ENCODE measurements at places on chromosomes 2 and 18.

GRCh38 chr2:8598295-8599165 is 83.3 kb upstream of the ID2 start:
- no peak for DNase-seq

GRCh38 chr2:231682603-231683291 is 25.6 kb upstream of the PTMA start:
- DNase-seq = no peak

GRCh38 chr2:230976671-230977171 is 19.2 kb upstream of the SPATA3 start:
- DNase-seq = no peak

DNA sequence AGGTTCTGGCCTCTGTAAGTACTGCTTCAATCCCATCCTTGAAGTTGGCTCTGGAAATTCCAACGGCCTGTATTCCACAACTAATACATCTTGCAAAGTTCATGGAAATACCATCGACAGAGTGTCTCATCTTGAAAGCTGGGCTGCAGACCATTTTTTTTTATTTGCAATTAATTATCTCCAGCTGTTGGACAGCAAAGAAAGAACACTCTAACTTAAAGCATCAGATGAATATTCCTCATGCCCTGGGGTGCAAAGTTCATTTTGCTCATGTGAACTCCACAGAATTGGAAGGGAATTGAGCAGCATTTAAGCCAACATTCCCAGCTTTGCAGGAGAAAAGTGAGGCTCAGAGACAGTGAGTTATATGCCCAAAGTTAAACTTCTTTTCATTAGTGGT is 96.5 kb upstream of the PIEZO2 start:
- no peak for DNase-seq

DNA sequence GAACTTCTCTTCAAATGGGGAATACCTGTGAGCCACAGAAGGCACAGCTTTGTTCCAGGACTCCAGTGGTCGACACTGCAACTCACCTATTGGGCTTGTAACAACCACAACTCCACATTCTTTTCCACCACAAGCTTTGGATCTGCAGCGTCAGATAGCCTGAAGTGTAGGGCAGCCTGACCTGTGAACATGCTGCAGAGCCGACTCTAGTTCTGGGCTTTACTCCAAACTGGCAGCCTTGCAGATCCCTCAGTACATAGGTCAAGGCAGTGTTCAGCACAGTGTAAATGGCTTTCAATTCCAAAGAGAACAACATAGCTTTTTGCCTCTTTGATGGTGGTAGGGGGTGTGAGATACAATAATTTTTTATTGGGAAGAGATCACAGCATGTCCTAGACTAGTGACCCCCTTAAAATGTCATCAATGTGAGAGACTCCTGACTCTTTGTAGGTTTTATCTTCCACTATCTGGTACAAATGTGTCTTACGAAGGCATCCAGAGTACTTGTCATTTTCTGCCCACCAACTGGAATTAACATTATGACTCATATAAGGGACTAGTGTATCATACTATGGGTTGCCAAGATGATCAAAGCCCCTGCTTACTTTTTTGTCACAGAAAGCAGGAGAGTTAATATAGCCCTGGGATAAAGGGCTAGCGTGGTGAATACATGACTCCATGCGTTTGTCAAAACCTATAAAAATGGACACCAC is 149.8 kb downstream of the COPS8 start:
- DNase-seq = no peak

DNA sequence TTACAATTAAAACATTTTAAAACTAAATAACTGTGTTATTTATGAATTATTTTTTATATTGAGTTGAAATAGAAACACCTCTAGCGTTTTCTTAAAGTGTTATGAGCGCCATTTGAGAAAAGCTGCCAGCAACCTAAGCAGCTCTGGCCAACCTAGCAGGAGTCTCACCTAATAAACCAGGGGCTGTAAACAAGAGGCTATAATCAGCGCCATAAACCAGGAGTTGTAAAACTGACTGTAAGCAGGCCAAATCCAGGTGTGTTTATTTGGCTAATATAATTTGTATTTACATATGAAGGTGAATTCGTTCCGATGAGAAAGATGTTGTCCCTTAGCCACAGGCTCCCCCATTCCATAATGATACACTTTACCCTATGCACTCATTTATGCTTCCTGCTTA is 34.7 kb downstream of the LRRTM1 start:
- no peak for DNase-seq

DNA sequence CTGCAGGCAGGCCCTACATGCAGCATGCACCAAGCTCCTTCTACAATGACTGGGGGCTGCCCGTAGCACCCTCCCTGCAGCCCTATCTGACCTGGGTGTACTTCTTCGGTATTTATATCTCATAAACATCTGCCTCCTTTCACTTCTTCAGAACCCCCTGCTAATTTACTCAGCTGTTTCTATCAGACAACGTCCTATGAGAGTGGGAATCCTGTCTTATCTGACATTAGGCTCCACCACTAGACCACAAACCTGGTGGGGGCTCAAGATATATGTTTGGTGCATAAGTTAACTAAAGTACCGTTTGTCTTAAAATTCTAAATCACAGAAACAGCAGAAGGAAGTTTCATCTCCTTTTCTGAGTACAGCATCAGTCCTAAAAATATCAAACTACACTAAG is 10.6 kb downstream of the HSBP1L1 start:
- no peak for DNase-seq

DNA sequence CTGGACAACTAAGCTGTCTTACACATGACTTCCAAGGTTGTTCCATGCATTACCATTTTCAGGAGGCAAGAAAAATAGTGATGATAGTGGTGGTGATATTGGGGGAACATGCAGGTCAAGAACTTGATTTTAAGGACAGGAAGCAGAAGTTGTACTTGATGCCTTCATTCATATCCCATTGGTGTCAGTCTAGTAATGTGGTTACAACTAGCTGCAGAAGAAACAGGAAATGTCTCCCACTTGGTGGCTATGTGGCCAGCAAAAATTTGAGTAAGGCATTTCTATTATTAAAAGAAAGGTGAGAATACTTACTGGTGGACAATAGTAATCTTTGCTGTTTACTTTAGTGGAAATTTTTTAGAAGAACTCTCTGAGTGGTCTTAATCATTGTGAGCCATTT is 103.4 kb downstream of the ALMS1 start:
- no peak for DNase-seq

DNA sequence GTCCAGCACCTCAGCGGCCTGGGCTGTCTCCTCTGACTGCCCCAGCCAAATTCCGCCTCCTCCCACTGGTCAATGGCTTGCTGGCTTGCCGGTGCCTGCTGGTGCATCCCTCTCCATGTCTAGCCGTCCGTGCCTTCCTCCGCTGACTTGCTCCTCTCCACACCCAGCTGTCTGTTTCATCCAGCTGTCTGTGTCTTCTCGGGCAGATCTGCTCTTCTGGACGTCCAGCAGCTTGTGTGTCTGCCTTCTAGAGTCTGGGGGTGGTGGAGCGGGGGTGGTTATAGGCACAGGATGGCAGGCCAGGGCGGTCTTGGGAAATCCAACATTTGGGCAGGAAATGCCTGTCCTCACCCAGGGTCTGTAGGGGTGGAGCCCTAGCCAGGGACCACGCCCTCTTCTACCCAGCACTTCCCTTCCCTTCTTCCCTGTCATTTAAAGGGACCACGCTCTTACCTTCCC is 369.2 kb downstream of the GALNT13 start:
- DNase-seq = no peak

DNA sequence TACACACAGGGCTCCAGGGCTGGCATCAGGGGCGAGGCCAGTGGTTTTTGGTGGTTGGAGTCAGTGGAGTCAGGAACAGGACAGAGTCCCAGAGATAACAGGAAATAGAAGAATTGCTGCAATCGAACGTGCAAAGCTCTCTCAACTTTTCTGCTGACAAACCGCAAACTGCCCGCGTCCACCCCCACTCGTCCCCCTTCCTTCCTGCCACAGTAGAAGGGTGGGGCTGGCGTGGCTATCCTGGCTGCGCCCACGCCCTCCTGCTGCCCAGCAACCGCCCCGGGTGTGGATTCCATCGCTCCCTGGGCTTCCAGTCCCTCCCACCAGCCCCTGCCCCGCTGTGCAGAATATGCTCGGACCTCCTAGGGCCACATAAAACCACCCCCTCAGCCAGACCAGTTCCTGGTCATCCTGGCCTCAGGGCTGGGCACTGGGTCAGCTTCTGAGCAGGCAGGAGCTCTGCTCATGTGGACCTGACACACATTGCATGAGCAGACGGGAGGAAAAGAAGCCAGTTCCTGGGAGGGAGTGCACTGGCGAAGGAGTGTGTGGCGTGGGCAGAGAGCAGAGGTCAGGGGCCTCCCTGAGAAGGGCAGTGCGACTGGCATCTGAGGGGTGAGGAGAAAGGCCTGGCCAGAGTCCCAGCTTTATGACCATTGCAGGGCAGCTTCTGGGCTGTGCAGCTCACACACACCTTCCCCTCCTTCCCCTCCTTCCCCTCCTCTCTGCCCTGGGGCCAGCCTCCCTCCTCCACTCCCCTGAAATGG is 85.4 kb upstream of the ATG16L1 start:
- peak; percentile 72 for DNase-seq

GRCh38 chr2:145184741-145185651 is 665.1 kb upstream of the ZEB2 start:
- DNase-seq = no peak

DNA sequence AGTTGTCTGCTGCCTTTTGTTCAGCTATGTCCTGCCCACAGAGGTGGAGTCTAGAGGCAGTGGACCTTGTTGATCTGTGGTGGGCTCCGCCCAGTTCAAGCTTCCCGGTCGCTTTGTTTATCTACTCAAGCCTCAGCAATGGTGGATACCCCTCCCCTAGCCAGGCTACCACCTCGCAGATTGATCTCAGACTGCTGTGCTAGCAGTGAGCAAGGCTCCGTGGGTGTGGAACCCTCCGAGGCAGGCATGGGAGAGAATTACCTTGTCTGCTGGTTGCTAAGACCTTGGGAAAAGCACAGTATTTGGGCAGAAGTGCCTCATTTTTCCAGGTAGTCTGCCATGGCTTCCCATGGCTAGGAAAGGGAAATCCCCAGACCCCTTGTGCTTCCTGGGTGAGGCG is 146.0 kb downstream of the KCNJ3 start:
- no peak for DNase-seq

GRCh38 chr18:50428531-50429206 is 53.8 kb downstream of the SKA1 start:
- no peak for DNase-seq

DNA sequence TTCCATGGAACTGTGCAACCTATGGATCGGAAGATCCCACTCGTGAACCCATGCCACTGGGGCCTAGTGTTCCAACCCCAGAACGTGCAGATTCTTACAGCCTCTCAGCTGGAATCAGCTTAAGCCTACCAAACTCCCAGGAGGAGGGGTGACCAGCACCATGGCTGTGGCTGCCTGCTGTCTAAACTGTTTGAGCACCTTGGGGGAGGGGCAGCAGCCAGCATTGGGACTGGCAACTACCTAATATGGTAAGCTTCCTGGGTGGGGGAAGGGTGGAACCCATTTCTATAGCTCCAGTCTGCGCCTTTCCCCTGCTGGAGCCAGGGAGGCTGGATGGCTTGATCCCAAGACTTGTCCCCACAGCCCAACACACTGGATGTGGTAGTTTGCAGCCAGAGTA is 10.7 kb upstream of the POLE4 start:
- DNase-seq = no peak

DNA sequence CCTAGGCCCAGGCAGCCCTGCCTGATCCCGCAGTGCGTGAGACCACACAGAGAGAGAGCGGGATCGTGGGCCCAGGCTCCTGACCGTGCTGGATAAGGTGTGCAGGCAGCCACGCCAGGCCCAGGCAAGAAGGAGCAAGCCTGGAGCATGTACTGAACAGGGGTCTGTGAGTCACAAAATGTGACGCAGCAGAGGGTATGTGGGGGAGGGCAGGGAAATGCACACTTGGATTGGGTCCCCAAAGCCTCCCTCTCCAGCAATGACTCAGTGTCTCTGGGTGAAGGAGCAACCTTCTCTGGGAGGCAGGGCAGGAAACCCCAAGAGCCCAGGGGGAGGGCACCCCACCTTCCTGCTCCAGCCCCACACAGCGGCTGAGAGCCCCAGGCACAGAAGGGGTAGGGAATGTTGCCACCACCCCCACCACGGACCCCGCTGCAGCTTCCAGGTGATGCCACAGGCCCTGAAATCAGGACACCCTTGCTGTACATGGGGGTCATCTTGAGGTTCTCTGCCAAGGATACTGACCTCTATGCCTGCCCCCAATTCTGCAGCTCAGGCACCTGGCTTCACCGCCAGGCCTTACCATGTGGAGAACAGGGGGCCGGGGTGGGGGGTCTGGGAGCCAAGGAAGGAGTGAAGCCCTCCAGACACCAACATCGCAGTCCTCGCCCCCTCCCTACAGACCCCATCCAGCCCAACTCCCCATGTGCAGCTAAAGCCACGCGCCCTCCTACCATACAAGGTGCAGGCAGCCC is 1.3 kb upstream of the GPC1 start:
- no peak for DNase-seq

GRCh38 chr2:198641161-198641560 is 816.6 kb downstream of the SATB2 start:
- DNase-seq = no peak

- no peak for DNase-seq
These were observed 83.6 kb downstream of the ACVR1 start for GRCh38 chr2:157792335-157793052.

DNA sequence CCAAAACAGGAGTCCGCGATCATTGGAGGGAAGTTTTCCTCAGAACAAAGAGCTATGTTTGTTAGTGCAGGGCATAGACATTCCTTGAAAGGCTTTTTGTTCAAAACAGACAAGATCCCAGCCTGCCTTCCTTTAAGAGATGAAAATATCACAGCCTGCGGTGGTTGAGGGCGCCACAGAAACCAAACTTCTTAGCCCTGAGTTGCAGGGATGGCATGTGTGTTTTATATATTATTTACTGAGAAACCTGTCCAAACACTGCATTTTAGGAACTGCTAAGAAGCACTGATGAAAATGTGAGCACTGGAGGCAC is 57.5 kb upstream of the TMEM178A start:
- DNase-seq = no peak

DNA sequence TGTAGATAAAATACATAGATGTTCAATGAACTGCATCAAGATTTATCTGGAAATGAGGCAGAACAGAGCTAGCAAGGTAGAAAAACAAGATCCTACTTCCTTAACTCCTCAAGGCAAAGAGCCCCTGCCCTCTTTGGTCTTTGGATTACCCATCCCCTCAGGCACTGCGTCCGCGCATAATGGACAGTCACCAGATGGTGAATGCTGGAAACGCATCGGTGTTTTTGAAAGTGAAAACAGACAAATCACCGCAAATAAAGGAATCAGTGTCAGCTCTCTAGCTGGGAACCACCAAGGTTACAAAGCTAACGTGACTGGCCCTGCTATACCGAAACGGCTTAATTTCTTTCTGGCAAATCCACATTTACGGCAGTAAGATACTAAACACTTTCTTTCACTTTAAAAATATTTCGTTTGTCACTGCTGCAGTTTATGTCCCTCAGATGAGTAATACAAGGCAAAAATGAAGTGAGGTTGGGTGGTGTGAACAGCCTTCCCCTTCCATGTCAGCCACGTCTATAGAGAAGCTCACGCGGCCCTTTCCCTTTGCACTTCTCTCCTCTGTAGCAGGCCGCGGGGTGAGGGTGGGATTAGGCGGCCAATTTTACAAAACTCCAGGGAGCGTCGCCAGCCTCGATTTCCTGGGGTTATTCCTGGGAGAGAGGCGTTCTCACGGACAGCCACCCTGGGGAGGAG is 627 bp upstream of the GALR1 start:
- DNase-seq = no peak

- DNase-seq = no peak
These were observed 207.5 kb upstream of the FBXO11 start for GRCh38 chr2:48113767-48114166.

- DNase-seq = no peak
These were observed 96.9 kb downstream of the GYPC start for GRCh38 chr2:126752876-126753275.

GRCh38 chr18:76406791-76407190 is 88.3 kb downstream of the ZNF516 start:
- DNase-seq = no peak

- DNase-seq = peak; percentile 65
These were observed at the start of gene EFHD1 for GRCh38 chr2:232633413-232634205. Gene EFHD1, plus strand, starts transcription at chr2:232633604. Its CDS starts 101 bp downstream, at chr2:232633705.
